Retinal pigment epithelial cell (primary cell): ENCODE measurements at places on chromosomes 3 and 15.

DNA sequence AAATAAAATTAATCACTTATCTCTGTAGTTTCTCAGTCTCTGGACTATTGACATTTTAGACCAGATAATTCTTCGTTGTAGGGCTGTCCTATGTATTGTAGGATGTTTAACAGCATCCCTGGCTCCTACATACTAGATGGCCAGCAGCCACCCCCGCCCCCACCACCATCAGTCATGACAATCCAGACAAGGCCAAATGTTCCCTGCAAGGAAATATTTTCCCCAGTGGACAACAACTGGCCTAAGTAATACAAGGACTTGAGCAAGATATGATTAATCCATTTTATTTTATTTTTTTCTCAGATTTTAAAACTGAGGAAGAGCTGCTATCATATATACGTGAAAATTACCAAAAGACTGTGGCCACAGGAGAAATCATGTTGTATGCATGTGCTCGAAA lies 23.8 kb downstream of the TICRR start:
- DNase-seq = no peak

DNA sequence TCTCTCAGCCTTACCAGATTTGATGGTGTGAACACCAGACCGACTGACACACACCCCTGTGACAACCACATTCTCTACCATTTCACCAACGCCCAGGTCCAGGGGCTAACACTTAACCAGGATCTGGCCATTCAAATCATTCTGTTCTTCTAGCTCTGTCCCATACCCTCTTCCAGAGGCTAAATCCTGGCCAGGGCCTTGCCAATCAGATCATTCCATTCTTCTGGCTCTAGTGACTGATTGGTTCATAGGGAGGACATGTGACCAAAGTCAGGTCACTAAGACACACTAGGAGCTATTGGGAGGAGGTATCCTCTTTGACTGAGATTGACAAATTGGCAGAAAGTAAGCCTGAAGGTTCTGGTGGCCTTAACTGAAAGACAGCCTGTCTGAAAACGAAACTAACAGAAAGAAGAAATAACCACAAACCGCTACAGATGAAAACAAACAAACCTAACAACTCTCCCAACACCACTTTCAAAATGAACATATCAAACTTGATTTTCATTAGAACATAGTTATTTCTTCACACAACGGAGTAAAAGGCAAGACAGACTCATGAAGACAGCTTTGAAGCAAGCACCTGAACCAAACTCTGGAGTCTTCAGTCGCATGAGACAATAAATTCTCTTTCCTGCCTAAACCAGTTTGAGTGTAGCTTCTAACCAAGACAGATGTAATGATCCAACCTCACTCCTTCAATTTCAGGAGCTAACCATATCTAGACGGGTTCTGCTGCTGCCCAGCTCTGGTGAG lies 68.5 kb downstream of the TRANK1 start:
- DNase-seq = no peak

GRCh38 chr3:126959921-126960603 lies 22.9 kb upstream of the PLXNA1 start:
- no peak for DNase-seq

DNA sequence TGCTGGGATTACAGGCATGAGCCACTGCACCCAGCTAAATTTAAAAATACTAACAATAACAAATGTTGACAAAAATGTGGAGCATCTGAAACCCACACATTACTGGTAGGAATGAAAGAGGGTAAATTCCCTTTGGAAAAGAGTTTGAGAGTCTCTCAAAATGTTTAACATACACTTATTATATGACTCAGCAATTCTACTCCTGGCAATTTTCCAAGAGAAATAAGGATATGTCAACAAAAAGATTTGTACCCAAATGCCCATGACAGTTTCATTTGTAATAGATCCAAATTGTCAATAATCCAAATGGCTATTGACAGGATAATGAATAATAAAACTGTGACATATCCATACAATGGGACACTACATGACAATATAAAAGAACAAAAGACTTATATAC lies 9.0 kb downstream of the HCLS1 start:
- DNase-seq = peak; percentile 1

GRCh38 chr3:123349201-123349535 lies 99.7 kb downstream of the ADCY5 start:
- DNase-seq = no peak

GRCh38 chr3:138197058-138197457 lies 10.0 kb downstream of the ARMC8 start:
- no peak for DNase-seq

DNA sequence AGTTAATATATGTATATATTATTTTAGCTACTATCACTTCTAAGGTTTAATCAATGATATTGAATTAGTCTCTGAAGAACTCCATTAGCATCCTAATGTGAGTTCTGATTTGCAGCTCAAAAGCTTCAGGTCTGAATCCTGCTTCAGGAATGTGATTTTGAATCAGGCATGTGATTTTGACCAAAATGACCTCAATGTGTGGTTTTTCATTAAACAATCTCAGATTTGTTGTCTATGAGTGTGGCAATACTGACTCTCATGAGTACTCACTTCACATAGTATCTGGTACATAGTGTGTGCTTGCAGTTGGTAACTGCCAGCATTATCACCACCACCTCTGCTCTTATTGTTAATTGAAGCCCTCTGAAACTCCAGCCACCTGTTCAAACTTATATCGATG lies 251.0 kb downstream of the KCNH8 start:
- no peak for DNase-seq

- DNase-seq = no peak
Measured at GRCh38 chr3:71389191-71389590, 194.3 kb downstream of the FOXP1 start.

DNA sequence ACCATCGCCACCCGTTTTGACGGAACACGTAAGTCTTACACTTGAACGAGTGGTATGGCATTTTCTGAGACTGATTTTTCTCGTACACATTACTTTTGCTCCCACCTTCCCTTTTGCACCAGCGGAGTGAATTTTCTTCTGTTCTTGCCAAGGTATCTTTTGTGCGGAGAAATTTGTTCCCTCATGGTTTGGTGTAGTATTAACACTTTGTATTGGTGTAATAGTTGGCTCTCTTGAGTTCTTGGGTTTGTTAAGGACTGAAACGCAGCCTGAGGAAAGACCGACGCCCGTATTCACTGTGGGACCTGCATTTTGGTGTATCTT lies 420 bp downstream of the KCNH8 start:
- DNase-seq = no peak

DNA sequence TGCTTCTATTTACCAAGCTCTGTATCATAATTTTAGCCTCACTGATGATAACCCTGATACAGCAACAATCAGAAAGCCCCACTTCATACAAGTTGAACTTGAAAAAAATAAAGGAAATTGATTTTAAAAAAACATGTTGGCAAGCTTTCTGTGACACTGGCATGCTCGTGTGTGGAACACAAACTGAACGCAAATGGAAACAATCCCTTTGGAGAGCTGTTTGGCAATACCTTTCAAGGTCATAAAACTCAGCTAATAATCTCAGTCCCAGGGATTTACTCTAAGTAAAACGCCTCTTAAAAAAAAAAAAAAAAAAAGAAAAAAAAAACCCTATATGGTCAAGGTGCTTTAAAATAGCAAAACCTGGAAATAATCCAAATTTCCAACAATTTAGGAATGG lies 166.7 kb upstream of the BCL6 start:
- DNase-seq = no peak

- no peak for DNase-seq
Measured at GRCh38 chr3:24048843-24049242, 103.8 kb downstream of the NR1D2 start.

- DNase-seq = no peak
Measured at GRCh38 chr3:27688053-27688452, 34.1 kb downstream of the EOMES start.
